ENCODE measurements at places on chromosomes 13 and 19.

DNA sequence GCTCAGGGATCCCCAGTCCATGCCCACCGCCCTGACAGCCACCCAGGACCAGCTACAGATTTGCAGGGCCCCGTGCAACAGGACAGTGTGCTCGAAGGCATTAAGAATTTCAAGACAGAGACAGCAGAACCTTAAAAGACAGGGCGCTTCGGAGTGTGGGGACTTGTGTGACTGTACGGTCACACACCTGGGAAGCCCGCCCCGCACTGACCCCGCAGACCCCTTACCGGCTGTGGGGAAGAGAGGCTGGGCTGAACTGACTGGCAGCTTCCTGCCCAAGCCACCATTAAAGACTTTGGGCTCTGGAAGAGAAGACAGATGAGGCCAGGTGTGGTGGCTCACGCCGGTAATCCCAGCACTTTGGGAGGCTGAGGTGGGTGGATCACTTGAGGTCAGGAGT is 14.4 kb downstream of the STAP2 start:
- no peak for DNase-seq

DNA sequence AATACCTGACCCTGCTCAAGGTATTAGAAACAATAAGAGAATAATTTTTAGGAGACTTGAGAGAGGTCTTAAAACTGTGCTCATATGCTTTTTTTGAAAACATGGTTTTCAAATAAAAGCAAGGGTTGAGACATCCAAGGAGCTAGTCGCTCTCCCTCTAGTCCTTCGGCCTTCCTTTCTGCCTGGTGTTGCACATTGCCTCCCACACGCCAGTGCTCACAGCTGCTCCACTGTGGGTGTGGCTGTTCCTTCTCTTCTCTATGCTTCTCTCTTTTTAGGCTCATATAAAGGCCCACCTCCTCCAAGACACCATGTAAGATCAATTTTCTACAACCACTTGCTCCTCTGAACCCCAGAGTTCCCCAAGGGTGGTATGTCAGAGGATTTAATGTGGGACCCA is 352.6 kb downstream of the ENOX1 start:
- no peak for DNase-seq

GRCh38 chr13:100128373-100128772 is 39.5 kb downstream of the PCCA start:
- no peak for DNase-seq

DNA sequence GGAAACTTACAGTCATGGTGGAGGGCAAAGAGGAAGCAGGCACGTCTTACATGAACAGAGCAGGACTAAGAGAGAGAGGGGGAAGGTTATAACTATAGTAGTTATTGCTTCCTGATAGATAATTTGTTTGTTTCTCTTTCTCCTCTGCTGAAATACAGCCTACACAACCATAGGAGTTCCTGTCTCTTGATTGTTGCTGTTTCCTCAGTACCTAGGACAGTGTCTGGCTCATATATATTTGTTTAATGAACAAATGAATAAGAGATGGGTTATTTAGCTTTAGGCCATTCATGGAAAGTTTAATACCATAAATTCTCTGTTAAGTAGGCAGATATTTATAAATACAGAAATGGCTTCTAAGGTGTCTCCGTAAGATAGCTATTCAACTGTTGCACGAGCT is 95.2 kb downstream of the PCCA start:
- DNase-seq: no peak

GRCh38 chr13:26342898-26343297 is 89.0 kb downstream of the CDK8 start:
- no peak for DNase-seq

DNA sequence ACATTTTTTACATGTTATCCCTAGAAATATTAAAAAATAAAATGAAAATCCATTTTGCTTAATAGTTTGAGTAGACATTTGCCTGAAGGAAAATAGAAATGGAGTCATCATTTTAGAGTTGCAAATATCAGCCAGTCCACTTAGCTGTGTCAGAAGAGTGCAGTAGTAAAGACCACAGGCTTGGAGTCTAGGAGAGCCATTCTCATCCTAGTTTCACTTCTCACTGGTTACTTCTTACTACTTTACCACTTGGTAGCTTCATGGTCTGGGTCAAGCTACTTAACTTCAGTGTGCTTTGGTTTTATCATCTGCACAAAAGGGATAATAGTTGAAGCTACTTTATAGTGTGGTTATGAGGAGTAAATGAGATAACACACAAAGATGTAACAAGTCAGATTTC is 286.5 kb upstream of the NBEA start:
- no peak for DNase-seq

DNA sequence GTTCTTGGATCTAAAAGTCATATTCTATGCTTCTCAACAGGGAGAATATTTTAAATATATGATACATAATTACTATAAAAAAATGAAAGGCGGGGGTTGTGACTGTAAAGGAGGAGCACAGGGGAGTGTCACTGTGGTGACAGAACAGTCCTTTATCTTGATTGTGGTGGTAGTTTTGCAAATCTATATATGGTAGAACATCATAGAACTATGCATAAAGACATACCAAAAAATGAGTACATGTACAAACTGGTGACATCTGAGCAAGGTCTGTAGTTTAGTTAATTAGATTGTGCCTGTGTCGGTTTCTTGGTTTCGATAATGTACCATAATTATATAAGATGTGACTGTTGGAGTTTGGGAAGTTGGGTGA is 38.7 kb upstream of the GARRE1 start:
- no peak for DNase-seq

DNA sequence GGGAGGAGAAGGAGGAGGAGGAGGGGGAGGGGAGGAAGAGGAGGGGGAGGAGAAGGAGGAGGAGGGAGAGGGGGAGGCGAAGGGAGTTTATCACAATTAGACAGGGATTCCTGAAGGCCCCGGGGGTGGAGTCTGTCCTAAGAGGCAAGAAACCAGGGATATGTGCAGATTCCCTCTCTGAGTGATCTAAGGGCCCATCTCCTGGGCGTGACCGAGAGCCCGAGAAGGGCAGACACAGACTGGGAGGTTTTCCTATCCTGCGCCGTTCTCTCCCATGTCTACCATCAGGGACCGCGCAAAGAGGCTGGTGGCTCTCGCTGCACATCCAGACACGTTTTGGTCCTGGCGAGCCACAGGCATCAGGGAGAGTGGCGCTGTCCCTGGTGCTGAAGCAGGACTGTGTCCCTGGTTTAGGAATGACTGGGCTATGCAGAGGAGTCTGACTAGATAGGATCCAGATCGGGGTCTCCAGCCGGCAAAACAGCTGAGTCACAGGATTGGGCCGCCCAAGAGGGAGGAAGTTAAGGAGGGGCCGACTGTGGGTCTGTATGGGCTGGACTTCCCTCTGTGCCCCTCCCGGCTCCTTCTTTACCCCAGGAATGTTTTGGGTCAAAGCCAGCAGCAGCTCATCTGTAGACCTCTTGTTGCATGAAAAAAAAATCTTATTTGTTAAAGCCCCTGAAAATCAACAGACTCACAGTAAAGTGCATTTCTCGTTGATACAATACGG is 17.9 kb upstream of the ZNF175 start:
- DNase-seq: no peak

GRCh38 chr13:91405240-91405639 is 6.8 kb downstream of the GPC5 start:
- DNase-seq: no peak
